ENCODE measurements at places on chromosomes 4 and X. TPM values are rescaled to one million over a fixed set of nuclear protein-coding genes. Genes with fewer than 3 reads are reported as not detected.

Gene RAB39B
- 0.32 TPM for total RNA-seq

Gene UNC5C
- 6.2 TPM for total RNA-seq

Gene TRIML1
- not detected for total RNA-seq

Gene ASB12
- total RNA-seq: not detected

Gene SSX3
- not detected for total RNA-seq

Gene NLGN3
- total RNA-seq: 0.32 TPM

Gene INTS6L
- 7.7 TPM for total RNA-seq

Gene SMPX
- not detected for total RNA-seq

Gene MAGEA11
- not detected for total RNA-seq

Gene SOWAHD
- 0.33 TPM for total RNA-seq

- no peak for DNase-seq
Observed at GRCh38 chr4:148842843-148843242, 400.6 kb upstream of the NR3C2 start.

GRCh38 chrX:76420237-76420636 is 7.3 kb upstream of the MAGEE1 start:
- no peak for DNase-seq

DNA sequence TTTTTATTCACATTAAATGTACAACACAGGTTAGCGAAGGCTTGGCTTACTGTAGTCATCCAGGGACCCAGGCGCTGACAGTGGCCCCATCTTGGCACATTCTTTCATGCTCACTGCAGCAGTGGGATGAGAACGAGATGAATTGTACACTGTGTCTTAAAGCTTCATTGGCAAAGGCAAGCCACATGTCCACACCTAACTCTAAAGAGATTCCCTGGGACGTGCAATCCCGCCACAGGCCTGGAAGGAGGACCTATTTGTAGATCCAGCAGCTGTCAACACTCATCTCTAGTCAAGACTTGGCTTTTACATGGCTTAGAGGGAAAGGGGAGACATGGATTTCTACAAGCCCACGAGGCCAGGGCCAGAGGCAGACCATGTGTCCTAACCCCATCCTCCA is 16.1 kb upstream of the CXCR3 start:
- no peak for DNase-seq

DNA sequence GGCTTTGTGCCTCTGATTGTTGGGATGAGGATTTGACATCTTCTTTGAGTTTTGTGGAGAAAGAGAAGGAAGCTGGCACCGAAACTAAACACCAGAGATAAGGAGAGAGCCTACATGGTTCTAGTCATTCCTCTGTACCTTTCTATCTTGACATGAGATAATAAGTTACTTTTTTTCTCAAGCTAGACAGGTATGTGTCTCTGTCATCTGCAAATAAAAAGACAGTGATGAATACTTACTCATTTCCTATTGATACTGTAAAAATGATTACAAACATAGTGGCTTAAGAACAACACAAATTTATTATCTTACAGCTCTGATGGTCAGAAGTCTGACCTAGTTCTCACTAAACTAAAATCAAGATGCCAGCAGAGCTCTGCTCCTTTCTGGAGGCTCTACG is 1391.2 kb downstream of the STIM2 start:
- no peak for DNase-seq

DNA sequence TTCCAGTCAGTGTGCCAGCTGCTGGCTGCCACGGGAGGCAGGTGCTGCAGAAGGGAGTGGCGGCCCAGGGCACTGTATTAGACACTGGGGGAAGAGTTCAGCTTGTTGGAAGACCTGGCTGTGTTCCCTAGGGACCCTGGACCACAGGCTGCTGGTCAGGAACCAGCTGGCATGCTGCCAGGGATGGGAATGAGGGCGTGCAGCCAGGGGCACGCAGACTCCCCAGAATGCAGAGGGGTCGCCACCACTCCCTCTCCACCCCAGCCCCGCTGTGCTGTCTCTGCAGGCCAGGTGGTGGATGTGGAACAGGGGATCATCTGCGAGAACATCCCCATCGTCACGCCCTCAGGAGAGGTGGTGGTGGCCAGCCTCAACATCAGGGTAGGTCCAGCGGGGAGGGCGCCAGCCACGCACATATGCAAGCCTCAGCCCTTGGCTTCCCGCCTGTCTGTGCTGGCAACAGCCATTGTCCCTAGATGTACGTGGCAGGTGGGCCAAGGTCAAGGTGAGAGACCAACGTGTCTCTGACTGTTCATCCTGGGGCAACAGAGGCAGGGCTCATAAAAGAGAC is 12.3 kb downstream of the ABCD1 start:
- DNase-seq: no peak

GRCh38 chr4:76420188-76420761 is 666 bp downstream of the CCDC158 start:
- DNase-seq: no peak

- no peak for DNase-seq
Observed at GRCh38 chr4:24213961-24214360, 324.1 kb upstream of the PPARGC1A start.

GRCh38 chrX:17465802-17466201 is 90.8 kb downstream of the NHS start:
- no peak for DNase-seq

DNA sequence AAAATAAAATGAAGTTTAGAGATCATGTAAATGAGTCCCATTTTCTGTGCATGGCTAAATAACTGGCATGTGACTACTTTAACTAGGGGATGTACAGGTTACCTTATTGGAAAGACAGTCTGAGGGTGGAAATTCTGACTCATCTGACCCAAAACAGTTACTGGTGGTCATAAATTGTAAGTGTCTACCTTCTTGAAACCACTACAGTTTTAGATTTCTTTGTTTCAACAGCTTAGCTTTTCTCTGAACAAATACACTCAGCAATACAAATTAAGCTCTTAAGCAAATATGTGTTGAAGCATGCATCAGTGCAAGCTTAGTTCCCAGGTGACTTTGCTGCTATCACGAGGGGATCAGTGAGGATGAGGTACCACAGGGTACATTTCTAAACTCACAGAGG is 60.7 kb upstream of the PGM2 start:
- DNase-seq: no peak

- no peak for DNase-seq
Observed at GRCh38 chr4:52824603-52825459, 37.3 kb upstream of the RASL11B start.

- DNase-seq: no peak
Observed at GRCh38 chrX:74423289-74423998, 2.2 kb downstream of the SLC16A2 start.
